ENCODE measurements at places on chromosomes 6 and 20. TPM values are rescaled to one million over a fixed set of nuclear protein-coding genes. Genes with fewer than 3 reads are reported as not detected.

GRCh38 chr6:152259234-152259633, 377.9 kb downstream of the SYNE1 start:
- DNase-seq = no peak

GRCh38 chr6:88141561-88142296, 24.4 kb downstream of the CNR1 start:
- no peak for DNase-seq

GRCh38 chr20:48457193-48458002, 370.4 kb downstream of the PREX1 start:
- no peak for DNase-seq

- no peak for DNase-seq
Measured at GRCh38 chr20:18705490-18705889, 108.1 kb upstream of the SCP2D1 start.

GRCh38 chr20:20546402-20546801, 166.0 kb downstream of the RALGAPA2 start:
- no peak for DNase-seq

GRCh38 chr6:36917541-36918193, 31.9 kb downstream of the C6orf89 start:
- no peak for DNase-seq

DNA sequence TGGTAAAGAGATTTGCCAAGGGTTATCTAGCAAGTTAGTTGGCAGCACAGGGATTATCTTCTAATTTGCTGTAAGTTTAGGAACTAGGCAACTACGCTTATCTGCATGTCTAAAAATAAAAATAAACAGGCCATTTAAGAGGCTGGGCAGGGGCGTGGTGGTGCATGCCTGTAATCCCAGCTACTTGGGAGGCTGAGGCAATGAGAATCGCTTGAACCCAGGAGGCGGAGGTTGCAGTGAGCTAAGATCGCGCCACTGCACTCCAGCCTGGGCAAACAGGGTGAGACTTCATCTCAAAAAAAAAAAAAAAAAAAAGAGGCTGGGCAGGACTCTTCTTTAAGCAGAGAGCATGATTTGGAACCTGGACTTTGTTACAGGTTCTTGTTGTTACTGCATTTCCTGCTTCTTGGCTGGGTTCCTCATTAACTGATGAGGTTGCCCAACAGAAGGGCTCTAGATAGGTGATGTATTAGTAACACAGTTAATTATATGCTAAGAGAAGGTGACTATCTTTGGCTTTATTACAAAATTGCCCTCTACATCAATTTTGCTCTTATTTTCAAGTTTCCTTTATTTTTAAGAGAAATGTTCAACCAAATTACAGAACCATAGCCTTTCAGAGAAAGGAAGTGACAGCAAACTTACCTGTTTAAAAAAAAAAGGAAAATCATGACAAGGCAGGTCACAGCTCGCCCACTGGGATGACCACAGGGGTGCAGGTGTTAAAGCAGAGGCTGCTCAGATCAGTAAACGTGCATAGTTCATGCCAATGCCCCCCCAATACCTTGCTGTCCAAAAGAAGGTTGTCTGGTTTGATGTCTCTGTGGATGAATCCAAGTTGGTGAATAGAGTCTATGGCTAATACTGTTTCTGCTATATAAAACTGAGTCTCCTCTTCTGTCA, 32.5 kb downstream of the STK38 start:
- DNase-seq = no peak

DNA sequence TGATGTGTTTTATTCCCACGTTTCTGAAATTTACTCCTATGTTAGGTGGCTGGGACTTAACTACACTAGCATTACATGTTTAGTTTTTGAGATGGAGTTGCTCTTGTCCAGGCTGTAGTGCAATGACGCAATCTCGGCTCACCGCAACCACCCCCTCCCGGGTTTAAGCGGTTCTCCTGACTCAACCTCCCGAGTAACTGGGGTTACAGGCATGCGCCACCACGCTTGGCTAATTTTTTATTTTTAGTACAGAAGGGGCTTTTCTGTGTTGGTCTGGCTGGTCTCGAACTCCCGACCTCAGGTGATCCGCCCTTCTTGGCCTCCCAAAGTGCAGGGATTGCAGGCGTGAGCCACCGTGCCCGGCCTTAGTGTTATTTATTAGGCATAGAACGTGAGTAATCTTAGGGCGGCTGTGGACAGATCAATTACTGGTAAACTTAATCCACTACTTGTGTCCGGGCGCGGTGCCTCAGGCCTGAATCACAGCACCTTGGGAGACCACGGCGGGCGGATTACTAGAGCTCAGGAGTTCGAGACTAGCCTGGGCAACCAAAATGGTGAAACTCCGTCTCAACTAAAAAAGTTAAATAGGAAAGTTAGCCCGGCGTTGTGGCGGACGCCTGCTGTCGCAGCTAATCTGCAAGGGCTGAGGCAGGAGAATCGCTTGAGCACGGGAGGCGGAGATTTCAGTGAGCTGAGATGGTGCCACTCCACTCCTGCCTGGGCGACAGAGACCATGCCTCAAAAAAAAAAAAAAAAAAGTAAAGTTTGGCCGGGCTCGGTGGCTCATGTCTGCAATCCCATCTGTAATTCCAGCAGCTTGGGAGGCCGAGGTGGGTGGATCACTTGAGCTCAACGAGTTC, 123.7 kb upstream of the BTN3A2 start:
- peak; percentile 52 for DNase-seq

DNA sequence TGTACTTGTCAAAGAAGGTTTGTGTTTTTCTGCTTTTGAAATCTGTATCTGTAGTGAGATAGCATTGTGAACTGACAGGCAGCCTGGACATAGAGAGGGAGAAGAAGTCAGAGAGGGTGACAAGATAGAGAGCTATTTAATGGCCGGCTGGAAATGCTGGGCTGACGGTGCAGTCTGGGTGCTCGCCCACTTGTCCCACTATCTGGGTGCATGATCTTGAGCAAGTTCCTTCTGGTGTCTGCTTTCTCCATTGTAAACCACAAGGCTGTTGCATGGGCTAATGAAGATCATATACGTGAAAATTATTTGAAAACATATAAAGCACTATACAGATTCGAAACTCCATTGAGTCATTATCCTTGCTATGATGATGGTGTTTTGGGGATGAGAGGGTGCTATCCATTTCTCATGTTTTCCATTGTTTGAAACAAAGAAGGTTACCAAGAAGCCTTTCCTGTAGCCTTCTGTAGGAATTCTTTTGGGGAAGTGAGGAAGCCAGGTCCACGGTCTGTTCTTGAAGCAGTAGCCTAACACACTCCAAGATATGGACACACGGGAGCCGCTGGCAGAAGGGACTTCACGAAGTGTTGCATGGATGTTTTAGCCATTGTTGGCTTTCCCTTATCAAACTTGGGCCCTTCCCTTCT, 18.4 kb downstream of the CD83 start:
- no peak for DNase-seq

GRCh38 chr6:48860175-48860574, 602.9 kb downstream of the MMUT start:
- no peak for DNase-seq

- no peak for DNase-seq
Measured at GRCh38 chr6:74256781-74257180, 560.8 kb downstream of the CD109 start.

DNA sequence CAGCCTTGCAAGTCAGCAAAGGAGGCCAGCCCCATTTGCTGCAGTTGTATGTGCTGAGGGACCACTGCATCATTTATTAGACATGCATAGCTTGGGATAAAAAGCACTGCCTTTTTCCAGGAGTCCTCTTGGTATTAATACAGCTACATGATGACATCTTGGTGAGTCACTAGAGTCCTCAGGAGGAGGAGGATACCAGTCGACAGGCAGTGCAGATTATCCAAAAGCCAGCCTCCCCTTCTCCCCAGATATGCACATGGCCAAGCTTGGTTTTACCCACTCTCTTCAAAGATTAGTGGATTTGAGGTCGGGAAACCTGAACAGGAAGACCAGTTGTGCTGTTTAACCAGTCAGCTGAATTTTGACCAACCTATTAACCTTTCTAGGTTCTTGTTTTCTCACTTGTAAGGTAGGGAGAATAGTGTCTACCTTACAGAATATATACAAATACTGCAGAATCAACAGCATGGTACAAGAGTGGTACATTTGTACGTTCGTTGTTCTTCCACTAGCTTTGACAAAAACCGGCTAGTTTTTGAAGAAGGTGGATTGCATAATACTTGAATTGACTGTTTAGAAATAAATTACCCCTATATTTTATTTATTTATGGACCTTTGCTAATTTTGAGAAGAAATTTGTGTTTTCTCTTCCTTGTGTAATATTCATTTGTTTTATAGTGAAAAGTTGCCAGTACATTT, 31.9 kb downstream of the VAPB start:
- no peak for DNase-seq

DNA sequence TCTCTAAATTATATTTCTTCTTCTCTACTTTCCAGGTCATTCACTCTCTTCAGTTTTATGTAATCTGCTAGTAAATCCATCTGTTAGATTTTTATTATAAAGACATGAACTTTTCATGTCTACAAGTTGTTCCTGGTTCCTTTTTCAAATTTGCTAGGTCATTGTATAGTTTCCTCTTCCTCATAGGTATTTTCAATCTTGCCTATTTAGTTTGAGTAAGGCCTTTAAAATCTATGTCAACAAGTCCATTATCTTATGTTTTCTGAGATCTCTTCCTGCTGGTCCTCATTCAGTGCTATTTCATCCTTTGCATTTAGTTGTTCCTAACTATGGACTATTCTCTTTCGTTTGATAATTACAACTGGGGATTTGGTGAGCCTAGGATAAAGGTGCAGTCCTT, 11.0 kb downstream of the RRBP1 start:
- DNase-seq = no peak

DNA sequence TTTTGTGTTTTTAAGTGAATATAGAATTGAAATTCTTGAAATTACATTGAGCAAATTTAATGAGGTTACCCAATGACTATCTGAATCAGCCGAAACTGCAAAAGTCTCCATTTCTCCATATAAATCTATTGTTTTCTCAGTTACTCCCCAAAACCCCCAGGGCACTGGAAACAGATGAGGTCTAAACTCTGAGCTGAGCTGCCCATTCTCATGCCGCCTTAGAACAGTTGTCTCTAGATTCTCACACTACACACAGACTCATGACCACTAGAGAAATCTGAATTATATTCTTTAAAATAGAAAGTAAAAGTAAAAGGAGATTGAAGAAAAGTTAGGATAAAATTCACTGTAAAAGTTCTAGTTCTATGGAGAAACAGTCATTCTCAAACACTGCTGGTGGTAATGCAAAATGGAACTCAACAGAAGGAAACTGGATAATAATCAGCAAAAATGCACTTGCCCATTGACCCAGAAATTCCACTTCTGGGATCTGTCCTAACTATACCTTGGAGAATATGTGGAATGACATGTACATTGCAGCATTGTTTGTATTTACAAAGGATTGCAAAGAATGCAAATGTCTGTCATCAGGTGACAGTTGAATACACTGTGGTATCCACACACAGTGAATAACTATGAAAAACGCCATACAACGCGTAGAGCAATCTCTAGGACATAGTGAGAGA, 125.5 kb downstream of the IPCEF1 start:
- no peak for DNase-seq

GRCh38 chr20:44010162-44010704, 95.6 kb downstream of the TOX2 start:
- DNase-seq = no peak

- no peak for DNase-seq
Measured at GRCh38 chr6:137291441-137291840, 72.3 kb upstream of the IFNGR1 start.

DNA sequence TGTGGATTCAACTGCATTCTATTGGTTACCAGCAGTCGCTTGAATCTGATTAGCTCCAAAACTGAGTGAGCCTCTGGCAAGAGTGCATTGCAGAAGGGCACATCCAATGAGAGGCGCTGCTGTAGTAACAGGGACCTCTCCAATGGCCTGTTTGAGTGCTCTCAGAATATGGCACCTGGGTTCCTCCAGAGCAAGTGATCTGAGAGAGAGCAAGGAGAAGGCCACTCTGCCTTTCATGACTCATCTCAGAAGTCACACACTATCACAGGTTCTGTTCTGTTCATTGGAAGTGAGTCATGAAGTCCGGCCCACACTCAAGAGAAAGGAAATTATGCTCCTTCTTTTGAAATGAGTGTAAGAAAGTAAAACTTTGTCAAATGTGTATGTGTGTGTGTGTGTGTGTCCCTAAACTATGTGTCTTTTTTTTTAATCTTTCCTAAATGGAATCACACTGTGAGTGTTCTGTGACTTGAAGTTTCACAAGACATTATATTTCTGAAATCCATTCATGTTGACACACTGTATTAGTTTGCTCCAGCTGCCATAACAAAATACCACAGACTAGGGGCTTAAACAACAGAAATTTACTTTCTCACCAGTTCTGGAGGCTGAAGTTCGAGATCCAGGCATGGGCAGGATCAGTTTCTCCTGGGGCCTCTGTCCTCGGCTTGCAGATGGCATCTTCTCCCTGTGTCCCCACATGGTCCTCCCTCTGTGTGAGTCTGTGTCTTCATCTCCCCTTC, 138.3 kb upstream of the CDYL start:
- no peak for DNase-seq

- DNase-seq = no peak
Measured at GRCh38 chr6:46521464-46521971, 30.3 kb upstream of the RCAN2 start.

DNA sequence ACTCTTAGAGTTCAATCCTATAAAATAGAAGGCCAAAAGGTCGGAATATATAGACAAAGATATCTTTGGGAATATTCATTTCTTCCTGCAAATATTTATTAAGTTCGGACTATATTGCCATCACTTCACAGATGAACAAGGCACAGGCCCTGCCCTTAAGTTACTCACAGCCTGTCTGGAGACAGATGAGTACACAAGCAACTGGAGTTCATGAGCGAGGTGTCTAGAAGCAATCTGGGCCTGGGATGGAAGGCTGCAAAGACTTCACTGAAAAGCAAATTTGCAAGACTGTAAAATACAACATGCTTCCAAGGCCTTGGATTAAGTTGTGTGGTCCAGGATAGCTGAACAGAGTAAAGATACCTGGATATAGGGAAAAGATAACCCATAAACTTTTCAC, 56.7 kb upstream of the CEP85L start:
- peak; percentile 22 for DNase-seq

Gene MYMX
- total RNA-seq = not detected

Gene STMND1
- total RNA-seq = not detected

Gene C20orf202
- total RNA-seq = not detected

Gene CHRNA4
- not detected for total RNA-seq

Gene SMIM26
- total RNA-seq = 63.9 TPM

Gene MGME1
- total RNA-seq = 4.7 TPM

Gene GPR6
- total RNA-seq = not detected
